ENCODE measurements at places on chromosomes 6 and 20.
A peak's percentile ranks its signal among the peaks of the same experiment; 100 is the strongest.

DNA sequence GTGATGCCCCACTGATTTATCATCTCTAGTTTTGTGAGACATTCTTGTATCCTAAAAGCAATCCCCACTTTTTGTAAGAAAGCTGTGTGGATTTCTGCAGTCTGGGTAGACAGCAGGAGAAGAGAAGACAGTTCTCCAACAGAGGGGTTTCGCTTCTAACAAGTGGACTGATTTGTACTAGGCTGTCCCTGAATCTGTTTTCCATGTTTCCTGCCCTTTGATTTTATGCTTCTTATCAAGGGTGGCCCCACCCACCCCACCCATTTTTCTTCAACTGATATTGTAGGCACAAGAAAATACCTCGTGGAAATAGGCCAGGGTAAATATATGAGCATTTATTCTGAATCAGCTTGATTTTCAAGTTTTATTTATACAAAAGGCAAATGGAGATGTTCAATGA is 25.7 kb upstream of the JAG1 start:
- H3K27ac ChIP-seq: no peak overlapping the region
- H3K4me3 ChIP-seq: no peak overlapping the region
- H3K36me3 ChIP-seq: no peaks in the 10 kb centered on the region
- DNase-seq: no peak
- no peaks in the 10 kb centered on the region for H3K4me1 ChIP-seq
- no peaks in the 10 kb centered on the region for H3K27me3 ChIP-seq

DNA sequence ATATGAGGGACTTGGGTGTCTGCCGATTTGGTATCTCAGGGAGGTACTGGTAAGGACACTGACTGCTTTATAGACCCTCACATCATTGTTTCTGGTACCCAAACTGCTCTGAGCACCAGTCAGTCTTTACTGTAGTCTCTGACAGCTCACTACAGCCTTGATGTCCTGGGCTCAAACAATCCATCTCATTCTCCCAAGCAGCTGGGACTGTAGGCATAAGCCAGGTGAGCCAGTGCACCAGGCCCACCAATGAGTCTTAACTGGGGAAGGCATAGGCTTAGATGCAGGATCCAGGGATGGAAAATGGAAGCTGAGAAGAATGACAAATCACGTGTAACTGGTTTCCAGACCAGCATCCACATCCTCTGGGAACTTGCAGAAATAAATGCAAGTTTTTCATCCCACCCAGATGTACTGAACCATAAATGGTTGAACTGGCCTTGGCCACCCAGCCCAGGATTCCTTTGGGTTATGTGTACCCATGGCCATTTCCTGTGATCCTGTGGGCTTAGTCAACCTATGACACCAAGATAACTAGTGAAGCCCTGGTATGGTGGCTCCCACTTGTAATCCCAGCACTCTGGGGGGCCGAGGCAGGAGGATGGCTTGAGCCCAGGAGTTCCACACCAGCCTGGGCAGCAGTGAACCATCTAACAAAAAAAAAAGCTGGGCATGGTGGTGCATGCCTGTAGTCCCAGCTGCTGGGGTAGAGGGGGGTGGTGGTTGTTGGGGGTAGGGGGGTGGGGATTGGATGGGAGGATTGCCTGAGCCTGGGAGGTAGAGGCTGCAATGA is 5.8 kb downstream of the TUBB start:
- H3K27ac ChIP-seq: peak overlapping the region; percentile 60
- H3K36me3 ChIP-seq: peaks cover 26% of the 10 kb centered on the region
- no peak for DNase-seq

DNA sequence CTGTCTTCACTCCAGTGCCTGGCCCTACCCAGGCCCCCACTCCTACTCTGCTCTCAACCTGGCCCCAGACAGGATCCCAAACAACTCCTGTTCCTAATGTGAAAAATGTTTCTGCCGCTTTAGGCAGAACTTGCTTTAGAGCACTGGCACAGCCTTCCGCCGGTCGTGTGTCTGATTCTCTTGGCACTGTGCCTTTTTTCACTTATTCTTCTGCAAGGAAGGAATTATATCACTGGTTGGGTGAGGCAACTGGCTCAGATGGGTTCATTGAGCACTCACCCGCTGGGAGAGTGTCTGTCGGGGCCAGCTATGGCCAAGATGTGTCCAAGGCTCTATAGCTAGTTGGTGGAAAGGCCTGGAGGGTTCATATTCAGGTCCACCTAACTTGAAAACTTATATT is 33.6 kb upstream of the HLA-A start:
- H3K27me3 ChIP-seq: no peaks in the 10 kb centered on the region
- H3K4me3 ChIP-seq: no peak overlapping the region
- no peaks in the 10 kb centered on the region for H3K4me1 ChIP-seq
- DNase-seq: no peak
- no peak overlapping the region for H3K27ac ChIP-seq
- no peaks in the 10 kb centered on the region for H3K36me3 ChIP-seq

DNA sequence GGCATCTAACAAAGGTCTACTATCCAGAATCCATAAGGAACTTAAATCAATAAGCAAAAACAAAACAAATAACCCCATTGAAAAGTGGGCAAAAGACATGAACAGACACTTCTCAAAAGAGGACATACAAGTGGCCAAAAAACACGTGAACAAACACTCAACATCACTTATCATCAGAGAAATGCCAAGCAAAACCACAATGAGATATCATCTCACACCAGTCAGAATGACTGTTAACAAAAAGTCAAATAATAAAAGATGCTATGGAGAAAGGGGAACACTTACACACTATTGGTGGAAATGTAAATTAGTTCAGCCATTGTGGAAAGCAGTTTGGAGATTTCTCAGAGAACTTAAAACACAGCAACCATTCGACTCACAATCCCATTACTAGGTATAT is 19.4 kb upstream of the VNN1 start:
- no peaks in the 10 kb centered on the region for H3K27me3 ChIP-seq
- no peak for DNase-seq
- H3K4me1 ChIP-seq: no peaks in the 10 kb centered on the region

GRCh38 chr6:76043690-76044089 is 28.8 kb downstream of the IMPG1 start:
- no peaks in the 10 kb centered on the region for H3K4me1 ChIP-seq
- H3K4me3 ChIP-seq: no peak overlapping the region
- no peak for DNase-seq
- H3K27me3 ChIP-seq: no peaks in the 10 kb centered on the region
- H3K36me3 ChIP-seq: no peaks in the 10 kb centered on the region

- H3K27ac ChIP-seq: no peak overlapping the region
- DNase-seq: no peak
- H3K36me3 ChIP-seq: no peaks in the 10 kb centered on the region
- H3K4me1 ChIP-seq: 0 out of 2 replicates have a peak, but pooled peaks cover 9% of the 10 kb centered on the region
These were observed 1.5 kb downstream of the DACT2 start for GRCh38 chr6:168318090-168318489.

DNA sequence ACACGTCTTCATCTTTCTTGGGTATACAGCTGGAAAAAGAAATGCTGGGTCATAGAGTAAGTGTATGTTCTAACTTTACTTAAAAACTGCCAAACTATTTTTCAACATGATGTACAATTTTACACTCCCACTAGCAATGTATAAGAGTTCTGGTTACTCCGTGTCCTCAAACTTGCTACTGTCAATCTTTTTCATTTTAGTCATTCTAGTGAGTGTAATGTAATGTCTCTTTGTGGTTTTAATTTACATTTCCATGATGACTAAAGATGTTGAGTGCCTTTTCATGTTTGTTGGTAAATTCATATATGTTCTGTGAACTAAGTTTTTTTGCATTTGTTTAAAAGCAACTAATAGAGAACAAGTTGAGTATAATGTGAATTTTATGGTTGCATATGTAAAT is 43.9 kb downstream of the ATG5 start:
- DNase-seq: no peak
- no peak overlapping the region for H3K4me3 ChIP-seq
- no peaks in the 10 kb centered on the region for H3K4me1 ChIP-seq
- H3K36me3 ChIP-seq: no peaks in the 10 kb centered on the region
- H3K27ac ChIP-seq: no peak overlapping the region

- peaks cover 7% of the 10 kb centered on the region for H3K27me3 ChIP-seq
- no peak overlapping the region for H3K4me3 ChIP-seq
- H3K27ac ChIP-seq: no peak overlapping the region
- H3K4me1 ChIP-seq: no peaks in the 10 kb centered on the region
- no peak for DNase-seq
- no peaks in the 10 kb centered on the region for H3K36me3 ChIP-seq
These were observed 24.1 kb downstream of the KLHL32 start for GRCh38 chr6:96948631-96949030.

GRCh38 chr6:18465410-18466154 is 78.4 kb downstream of the RNF144B start:
- H3K4me3 ChIP-seq: no peak overlapping the region
- H3K27ac ChIP-seq: no peak overlapping the region
- H3K36me3 ChIP-seq: no peaks in the 10 kb centered on the region
- H3K4me1 ChIP-seq: no peaks in the 10 kb centered on the region

DNA sequence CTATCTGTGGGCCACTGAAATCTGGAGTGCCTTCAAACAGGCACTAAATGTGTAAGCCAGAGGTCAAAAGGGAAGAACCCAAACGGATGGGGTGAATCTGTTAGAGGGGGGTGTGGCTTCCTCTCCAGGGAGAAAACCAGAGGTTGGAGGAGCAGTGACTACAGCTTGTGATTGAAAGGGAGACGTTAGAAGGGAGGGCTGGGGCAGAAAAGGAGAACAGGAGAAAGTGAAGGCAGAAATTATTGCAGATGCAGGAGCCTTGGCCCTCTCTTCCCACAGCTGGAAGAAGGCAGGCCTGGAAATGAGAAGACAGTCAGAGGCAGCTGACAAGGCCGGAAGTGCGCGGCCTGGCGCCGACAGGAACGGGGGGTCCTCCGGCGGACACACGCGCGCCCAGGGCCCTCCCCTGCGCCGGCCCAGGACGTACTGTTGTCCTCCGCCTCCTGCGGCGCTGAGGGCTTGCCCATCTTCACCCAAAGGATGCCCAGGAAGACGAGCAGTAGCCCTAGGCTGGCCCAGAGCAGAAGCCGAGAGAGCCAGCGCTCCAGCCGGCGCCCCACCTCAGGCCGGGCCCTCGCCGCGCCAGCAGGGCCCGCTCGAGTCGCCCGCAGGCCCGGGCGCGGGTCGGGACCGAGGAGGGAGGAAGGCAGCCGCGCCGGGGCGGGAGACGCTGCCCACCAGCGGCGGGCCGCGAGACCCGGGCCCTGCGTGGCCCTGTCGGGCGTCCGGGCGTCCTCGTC is 806 bp downstream of the LEMD2 start:
- peaks cover 45% of the 10 kb centered on the region for H3K4me1 ChIP-seq
- peak overlapping the region; percentile 86 for H3K27ac ChIP-seq
- no peak for DNase-seq
- H3K27me3 ChIP-seq: no peaks in the 10 kb centered on the region
- H3K36me3 ChIP-seq: peaks cover 18% of the 10 kb centered on the region
